ENCODE measurements at places on chromosomes 2 and 18. TPM values are rescaled to one million over a fixed set of nuclear protein-coding genes. Genes with fewer than 3 reads are reported as not detected.

- DNase-seq, result peak; percentile 15
Measured at GRCh38 chr2:66305718-66306117, 129.2 kb upstream of the MEIS1 start.

GRCh38 chr2:178829981-178830380, 22.8 kb upstream of the TTN start:
- no peak for DNase-seq

The LONRF2 gene
- under 0.01 TPM for total RNA-seq

The PROC gene
- total RNA-seq, result 1.4 TPM

The CRYGC gene
- not detected for total RNA-seq

DNA sequence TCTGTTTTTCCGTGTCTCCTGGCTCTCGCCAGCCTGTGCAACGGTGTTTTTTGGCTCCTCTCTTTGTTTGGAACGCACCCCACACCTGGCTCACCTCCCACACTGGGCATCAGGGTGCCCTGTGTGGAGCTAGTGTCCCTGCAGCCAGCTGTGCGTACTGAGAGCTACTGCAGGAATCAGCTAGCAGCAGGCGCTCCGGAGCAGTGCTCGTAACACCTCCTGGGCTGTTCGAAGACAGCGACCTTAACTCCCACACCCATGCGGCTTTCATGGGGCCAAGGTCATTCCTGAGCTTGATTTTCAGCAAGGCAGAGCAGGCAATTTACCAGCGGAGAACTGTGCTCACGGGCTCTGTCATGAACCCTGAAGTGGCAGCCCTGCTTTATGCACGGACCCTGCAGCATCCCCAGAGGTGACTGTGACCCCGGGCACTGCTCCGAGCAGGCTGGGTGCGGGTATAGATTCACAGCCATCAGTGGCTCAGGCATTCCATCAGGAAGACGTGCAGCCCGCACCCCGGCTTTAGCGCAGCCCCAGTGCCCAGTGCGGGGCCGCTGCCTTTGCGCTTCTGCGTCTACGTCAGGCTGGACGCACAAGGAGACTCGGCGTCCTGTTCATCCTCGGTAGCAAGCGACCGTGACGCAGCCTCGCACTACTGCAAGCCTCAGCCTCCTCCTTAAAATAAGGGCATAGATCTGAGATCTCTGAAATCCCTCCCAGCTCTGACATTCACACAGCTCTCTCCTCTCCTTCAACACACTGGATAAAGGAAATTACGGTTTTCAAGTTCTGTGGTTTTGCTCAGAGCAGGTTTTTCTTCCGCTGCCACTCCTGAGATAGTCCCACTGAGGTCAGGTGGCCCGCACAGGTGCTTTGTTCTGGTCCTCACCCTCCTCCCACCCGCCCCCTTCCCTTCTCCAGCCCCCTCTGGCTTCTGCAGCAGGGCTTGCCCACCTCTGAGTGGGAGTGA, 58.2 kb downstream of the ADI1 start:
- no peak for DNase-seq

- DNase-seq, result no peak
Measured at GRCh38 chr2:168797286-168797655, 5.2 kb upstream of the NOSTRIN start.

DNA sequence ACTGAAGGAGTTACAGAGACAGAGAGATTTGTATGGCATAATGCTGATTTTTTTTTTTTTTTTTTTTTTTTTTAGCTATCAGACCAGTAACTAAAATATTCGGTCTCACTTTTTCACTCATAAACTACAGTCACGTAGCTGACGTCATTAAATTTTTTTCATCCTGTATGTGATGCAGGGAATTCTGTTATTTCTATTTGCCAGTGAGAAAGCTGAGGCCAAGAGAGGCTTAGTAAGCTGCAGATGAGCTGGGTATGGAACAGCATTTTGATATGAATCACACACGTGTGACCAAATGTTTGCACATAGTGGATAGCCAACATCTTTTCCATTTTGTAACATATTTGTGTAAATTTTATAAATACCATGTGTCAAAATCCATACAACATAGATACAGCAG, 79.1 kb upstream of the EPB41L3 start:
- DNase-seq, result no peak

The SLC25A52 gene
- 0.17 TPM for total RNA-seq

The MEIS1 gene
- total RNA-seq, result 4.3 TPM

GRCh38 chr2:200380091-200380561, 73.6 kb downstream of the SPATS2L start:
- no peak for DNase-seq

DNA sequence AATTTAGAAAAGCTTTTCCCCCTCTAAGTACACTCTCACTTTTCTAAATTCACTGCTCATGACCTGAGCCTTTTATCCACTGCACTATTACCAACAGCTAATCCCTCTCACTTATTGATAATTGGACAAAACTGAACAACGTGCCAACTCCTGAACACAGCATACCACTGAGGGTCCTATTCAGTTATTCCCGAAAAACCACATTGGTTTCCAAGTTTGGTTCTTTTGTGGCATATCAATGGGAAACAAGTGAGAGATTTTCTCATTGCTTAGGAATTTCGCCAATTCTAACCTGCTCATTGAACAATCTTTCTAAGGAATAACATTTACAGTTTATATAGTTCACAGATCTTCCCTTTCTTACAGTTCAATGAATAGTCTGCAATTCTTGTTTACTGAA, 977.4 kb downstream of the TMEM182 start:
- DNase-seq, result no peak

The FARSB gene
- total RNA-seq, result 24.2 TPM

- DNase-seq, result no peak
Measured at GRCh38 chr18:2839202-2839601, 7.6 kb upstream of the EMILIN2 start.

GRCh38 chr2:460861-461260, 173.0 kb upstream of the ALKAL2 start:
- DNase-seq, result peak; percentile 9

- DNase-seq, result no peak
Measured at GRCh38 chr18:10523544-10523943, 2.3 kb upstream of the NAPG start.

DNA sequence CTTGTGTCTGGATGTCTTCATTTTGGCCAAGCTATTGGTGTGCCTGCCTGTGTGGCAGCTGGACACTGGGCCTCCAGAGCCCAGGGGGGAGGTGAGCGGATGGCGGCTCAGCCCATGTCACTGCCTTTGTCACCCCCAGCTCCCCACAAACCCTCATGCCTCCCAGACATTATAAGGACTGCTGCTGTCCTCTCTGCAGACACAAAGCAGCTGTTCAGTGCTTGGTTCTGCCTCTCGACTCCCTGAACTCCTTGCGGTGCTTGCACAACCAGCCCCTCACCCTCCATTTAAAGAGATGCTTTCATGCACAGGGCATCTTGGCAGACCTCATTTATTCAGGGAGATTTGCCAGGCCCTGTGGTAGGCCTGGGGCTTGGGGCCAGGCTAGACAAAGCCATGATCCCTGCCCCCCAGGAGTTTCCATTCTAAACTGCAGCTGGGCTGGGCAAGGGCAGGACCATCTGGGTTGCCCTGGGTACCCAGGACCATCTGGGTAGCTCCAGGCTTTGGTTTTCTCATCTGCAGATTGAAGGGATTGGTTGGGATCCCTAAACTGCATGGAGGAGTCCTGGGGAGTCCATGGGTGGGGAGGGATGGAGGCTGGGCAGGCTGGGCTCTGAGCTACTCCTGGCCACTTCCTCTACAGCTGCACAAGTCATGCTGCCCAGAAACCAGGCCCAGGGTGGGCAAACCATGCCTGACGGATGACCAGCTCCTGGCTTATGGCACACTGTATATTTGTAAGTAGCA, 168.5 kb downstream of the CELF4 start:
- DNase-seq, result no peak

The TEKT4 gene
- not detected for total RNA-seq

GRCh38 chr2:132701810-132702209, 31.8 kb upstream of the LYPD1 start:
- DNase-seq, result peak; percentile 46

GRCh38 chr2:182230561-182230960, 196.3 kb downstream of the PDE1A start:
- DNase-seq, result no peak

The CNGA3 gene
- total RNA-seq, result not detected

DNA sequence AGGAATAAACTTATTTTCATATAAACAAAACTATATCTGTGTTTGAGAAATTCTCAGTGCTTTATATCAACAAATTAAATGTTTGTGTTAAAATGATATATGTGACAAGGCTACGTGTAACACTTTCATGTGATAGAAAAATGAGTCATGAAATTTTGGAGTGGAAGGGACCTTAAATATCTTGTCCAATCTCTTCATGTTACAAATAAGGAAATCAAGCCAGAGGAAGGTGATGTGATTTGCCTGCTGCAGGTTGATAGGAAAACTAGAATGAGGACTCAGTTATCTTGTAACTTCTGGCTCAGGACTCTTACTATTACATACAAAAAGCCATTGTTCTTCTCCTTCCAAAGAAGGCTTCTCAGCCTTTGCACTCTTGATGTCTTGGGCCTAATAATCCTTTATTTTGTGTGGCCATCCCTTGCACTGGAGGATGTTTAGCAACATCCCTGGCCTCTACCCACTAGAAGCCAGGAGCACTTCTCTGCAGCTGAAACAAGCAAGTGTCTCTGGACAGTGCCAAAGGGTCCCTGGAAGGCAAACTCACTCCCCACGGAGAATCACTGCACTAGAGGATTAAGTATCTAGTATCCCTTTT, 43.0 kb upstream of the NARS1 start:
- DNase-seq, result no peak

DNA sequence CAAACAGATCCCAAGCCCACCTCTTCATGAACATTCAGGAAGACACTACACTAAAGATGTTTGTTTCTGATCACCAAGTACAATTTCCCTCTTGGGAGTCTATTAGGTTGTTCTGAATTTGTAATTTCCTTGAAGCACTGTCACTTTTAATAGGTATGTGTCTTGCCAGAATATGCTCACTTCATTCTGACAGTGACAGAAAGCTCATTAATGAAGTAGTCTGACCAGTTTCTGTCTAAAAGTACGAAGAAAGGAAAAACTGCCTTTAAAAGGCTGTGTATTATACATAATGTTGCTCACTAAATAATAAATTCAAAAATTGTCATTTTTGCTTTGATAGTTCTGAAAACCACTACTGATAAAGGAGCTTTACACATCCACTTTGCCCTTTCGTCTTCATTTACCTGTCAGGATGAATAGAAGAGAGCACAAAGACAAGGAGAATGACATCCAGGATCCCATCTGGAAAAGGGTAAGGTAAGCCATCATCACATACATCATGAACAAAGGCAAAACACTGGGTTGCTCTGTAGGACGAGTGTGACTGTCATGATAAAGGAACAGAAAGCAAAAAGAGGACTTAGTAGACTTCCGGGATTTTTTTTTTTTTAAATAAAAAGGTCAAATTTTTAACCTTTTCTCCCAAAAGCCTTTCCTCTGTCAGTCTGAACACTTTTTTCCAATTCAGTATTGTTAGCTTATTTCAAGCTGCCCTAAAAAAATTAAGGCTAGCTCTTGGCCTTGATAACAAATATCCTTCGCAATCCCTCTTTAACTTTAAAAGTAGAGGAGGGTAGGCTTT, 103.4 kb downstream of the METTL8 start:
- DNase-seq, result no peak

DNA sequence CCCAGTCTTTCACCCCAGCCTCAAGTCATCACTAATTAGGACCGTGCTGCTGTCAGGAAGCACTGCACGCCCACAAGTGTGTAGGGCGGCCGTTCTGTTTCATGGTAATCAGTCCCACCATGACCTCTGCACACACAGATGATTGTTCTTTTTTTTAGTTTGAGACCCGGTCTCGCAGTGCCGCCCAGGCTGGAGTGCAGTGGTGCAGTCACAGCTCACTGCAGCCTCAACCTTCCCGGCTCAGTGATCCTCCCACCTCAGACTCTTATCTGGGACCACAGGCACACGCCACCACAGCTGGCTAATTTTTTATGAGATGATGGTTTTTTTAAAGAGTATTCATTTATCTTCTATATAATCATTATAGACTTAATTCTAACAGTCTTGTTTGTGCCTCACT, 1.8 kb upstream of the IAH1 start:
- DNase-seq, result no peak

DNA sequence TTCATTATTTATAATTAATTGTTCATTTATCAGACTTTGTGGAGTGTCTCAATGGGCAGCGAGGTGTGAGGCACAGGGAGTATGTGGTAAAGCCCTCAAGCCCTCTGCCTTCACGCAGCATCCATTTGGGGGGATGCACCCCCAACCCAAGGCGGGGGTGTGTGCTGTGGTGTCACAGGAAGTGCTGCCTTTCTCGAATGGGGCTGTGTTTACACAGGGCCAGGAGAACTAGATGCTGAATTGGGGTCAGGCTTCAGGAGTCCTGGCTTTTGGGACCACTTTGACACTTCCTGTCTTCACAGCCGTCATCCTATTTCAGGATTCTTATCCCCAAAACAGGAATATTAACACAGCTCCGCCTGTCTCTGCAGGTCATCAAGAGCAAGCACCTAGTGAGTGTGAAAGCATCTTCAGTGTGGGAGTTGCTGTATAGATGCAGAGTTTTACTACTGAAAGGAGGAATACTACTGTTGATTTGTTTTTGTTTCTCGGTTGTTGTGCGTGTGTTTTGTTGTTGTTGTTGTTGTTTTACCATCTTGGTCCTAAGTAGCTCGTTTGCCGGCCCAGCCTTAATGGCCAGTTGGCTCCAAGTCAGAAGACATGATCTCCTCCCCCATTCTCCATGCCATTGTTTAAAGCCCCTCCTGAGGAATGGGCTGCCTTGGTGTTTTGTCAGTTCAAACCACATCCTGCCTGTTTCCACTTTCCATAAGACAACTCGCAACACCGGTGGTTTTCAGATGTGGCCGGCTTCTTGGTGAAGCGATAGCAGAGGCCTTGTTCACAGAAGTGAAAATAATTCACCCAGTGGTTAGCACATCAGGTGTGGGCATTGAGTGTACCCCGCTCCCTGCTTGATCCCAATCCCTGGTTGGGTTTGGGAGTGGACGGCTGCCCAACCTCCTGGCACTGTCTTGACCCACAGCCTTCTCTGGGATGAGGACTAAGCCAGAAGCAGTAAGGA, 221.3 kb downstream of the BCL2 start:
- no peak for DNase-seq

The WDR12 gene
- 86.9 TPM for total RNA-seq
